ENCODE measurements at places on chromosomes 6 and 20.

GRCh38 chr6:148166339-148166968 lies 176.2 kb upstream of the SASH1 start:
- DNase-seq, result no peak

- DNase-seq, result no peak
Measured at GRCh38 chr6:117157448-117157847, 107.9 kb upstream of the VGLL2 start.

DNA sequence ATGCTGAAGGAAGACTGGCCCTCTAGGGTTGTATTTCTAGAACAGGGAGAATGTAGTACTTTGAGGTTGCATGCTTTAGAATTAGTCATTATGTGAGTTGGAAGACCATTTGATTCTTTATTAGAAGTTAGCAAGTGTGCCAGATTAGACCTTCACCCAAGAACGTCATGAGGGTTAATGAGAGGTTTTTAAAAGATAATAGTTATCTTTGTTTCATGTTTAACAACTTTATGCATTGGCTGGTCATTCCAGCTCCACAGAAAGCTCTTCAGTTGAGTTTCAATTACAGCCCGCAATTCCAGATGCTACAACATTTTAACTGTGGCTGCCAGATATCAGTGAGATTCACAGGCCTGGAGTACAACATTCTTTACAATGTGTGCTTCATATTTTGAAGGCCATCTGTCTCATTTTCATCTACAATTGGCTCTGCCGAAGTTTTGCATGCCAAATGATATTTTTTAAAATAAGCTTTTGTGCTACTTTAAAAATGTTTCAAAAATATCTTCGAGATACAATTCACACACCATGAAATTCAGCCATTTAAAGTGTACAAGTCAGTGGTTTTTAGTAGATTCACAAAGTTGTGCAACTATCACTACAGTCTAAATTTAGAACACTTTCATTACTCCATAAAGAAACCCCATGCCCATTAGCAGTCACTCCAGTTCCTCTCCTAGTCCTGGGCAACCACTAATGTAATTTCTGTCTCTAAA lies 61.1 kb upstream of the FBXO30 start:
- no peak for DNase-seq

- DNase-seq, result no peak
Measured at GRCh38 chr6:145483191-145483996, 251.9 kb downstream of the EPM2A start.

DNA sequence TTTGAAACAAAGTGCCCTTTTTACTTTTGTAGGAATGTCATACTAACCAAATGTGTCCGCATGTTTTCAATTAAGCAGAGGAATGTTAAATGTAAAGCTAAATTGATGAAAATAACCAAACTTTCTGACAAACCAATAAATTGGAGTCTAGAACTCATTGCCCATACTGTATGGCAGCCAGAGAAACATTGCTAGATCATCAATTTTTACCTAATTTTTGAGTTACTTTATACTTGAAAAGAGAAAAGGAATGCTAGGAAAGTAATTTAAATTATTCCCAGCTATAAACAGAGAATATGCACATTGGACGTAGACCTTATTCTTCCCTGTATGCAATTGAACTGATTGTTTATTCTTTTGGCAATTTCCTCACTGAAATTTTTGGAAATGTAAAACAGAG lies 44.4 kb downstream of the RPS12 start:
- DNase-seq, result no peak

DNA sequence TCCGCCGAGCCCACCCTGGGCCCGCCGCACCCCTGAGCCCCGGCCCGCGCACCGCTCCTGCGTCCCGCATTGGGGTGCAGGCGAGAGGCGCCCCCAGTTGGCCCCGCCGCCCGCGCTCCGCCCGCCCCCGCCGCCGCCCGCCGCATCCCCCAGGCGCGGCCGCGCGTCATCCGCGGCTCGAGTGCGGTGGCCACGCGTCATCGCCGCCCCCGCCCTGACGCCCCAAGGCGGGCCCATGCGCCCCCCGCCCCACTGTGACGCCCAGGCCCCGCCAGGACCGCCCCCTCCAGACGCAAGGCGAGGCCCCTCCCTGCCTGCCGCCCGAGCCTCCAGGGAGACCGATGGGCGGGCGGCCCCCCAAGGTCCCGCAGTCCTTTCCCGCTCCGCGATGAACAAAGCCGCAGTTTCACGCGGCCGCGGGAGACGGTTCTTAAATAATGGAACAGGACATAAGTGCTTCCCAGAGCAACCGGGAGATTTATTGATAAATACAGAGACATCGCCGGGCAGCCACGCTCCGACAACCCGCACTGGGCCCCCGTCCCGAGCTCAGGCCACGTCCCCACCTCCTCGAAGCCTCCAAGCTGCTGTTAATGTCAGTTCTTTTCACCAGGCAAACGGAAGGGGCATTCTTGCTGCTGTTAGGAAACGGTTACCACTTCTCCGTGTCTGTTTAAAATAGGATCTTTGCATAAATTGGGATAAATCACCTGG lies at the start of gene ANKRD60:
Gene ANKRD60, minus strand, starts transcription at position 170 of the 714 bp plus-strand sequence. Its CDS starts 0 bp downstream, at position 170.
- DNase-seq, result peak; percentile 27

GRCh38 chr6:91166271-91167046 lies 579.6 kb upstream of the MAP3K7 start:
- no peak for DNase-seq

GRCh38 chr6:27279513-27280063 lies 32.1 kb downstream of the PRSS16 start:
- DNase-seq, result no peak

GRCh38 chr6:158376631-158377081 lies 64.4 kb downstream of the TULP4 start:
- DNase-seq, result no peak

DNA sequence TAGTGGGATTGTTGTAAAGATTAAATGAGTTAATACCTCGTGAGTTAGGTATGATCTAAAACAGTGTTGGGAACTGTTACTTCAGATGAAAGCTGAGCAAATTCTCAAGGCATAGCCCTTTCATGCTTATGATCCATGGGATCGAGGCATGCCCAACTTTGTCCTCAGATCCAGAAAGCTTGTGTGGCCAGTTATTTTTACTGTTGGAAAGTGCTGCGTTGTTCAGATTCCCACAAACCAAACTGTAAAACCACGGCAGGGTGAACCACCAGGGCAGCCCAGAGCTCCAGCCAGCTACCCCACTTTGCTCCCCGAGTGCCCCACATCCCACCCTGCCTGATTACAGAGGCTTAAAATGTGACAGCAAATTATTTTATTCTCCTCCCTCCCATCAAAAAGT lies 139.3 kb upstream of the RIN2 start:
- DNase-seq, result no peak

- DNase-seq, result no peak
Measured at GRCh38 chr6:114886670-114887436, 544.0 kb upstream of the HS3ST5 start.

- DNase-seq, result no peak
Measured at GRCh38 chr20:50725724-50726005, 5.7 kb upstream of the PARD6B start.

GRCh38 chr6:152453421-152453820 lies 183.7 kb downstream of the SYNE1 start:
- DNase-seq, result no peak

DNA sequence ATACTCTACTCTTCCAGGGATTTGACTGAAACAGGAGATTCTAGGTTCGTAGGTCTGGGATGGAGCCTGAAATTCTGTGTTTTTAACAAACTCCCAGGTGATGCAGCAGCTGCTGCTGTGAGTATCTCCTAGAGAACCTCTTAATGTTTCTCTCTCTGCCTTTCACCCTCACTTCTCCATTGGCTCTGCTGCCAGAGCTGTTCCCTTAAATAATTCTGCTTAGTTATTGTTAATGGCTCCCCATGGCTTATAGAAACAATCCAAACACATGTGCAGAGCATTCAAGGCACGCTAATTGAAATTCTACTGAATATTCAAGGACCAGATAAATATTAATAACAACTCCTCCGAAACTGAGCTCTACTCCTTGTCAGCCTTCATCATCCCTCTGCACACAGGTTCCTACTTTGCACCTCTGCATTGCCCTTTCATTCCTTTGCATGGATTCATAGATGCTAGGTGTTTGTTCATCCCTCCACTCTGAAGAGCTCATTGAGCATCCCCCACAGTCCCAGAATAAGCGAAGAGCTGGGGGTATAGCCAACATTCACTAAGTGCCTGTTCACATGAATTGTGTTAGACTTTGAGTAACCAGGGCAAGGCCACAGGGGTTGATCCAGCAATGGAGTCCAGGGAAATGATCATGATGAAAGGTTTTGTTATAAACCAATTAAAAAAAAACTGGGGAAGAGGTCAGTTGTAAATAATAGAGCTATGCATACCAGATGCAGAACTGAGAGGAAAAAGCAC lies 488.4 kb upstream of the JAG1 start:
- no peak for DNase-seq

DNA sequence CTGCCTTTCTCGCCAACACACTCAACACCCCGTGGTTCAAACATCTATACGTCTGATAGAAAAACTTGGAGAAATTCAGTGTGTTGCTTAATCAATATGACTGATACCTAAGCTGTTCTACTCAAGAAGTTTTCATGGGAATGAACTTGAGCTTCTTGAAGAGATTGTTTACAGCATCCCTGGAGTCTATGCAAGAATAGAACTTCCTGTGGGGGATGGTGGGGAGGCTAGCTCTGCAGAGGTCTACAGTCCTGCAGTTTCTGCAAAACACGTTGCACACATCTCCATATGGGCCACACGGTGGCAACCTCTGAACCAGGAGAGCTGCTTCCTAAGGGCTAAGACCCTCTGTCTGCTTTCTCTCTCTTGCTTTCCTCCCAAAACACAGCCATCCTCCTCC lies 32.7 kb upstream of the FANCE start:
- DNase-seq, result no peak

DNA sequence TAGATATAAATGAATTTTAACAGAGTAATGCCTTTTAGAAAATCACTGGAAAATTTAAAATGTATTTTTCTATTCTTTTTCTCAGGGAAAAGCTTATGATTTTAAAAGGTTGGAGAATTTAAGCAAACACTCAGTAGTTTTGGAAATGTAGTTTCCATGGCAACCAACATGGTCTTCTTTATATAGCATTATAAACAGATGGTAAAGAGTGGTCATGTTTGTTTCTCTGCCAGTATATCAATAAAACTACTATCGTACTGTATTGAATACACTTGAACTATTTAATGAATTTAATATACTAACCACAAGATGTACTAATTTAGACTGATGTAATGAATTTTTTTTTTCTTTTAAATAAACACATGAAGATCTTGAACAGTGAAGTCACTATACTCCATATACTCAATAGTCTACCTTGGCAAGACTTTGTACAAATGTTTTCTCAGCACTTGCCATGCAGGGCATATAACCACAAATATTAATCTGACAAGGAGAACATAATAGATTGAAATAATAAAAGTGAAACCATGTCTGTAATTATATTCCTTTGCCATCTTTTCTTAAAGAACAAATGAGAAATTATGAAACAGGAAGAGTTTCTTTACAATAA lies 105.5 kb downstream of the PDSS2 start:
- no peak for DNase-seq

DNA sequence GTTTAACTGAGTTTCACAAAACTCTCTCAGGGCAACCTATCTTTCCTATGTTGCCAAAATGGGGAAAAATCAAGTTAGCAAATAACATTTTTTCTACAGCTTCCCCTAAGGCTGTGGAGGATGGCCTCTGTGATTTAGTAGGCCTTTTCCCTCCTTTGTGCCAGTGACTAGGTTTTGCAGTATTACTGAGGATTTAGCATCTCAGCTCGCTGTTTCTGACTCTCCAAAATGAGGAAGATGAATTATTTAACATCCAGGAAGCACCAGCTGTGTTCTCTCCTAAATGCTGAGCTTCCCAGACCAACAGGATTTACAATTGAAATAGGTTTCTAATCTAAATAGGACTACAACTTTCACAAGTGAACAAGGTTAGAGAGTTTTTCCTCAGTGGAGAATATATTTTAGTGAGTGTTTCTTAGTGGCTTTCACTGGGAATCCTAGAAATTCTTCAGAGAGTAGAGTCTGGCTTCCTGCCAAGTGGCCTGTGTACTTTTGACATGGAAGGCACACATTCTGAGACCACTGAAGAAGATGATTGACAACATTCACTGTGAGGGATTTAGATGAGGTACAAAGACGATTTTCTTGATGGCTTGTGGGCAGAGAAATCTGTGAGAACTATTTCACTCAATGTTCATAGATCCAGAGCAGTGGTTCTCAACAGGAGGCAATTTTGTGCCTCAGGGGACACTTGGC lies 62.4 kb downstream of the PTCHD4 start:
- no peak for DNase-seq

GRCh38 chr6:10084111-10084986 lies 330.5 kb downstream of the TFAP2A start:
- DNase-seq, result no peak

- DNase-seq, result no peak
Measured at GRCh38 chr20:47951521-47951971, 166.3 kb upstream of the SULF2 start.

DNA sequence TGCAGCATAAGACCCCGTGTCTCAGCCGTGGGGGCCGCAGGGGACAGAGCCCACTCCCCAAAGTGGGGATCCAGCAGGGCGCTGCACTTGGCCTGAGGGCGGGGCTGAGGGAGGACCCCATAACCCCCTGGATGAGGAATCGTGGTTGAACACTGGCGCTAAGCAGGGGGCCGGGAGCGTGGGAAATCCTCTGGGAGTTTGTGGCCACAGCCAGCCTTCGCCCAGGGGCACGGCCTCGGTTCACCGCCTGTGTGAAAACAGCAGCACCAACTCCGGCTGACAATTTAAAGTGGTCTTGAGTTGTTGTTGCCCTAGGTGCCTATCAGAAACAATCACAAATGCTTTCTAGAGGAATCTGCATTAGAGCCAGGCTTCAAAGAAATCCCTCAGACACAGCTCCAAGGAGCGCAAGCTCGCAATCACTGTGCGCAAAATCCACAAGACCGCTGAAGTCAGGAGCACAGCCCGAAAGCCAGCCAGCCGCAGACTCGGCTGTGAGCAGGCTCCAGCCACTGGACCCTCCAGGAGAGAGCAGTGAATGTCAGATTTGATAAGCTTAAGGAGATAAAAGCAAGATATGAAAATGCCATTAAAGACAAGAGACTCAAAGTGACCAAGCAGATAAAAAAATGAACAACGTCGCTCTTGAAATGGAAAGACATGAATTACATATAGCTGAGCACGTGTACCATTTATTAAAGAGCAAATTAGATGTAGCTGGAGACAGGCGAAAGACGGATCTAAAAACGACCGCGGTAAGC lies 10.9 kb upstream of the RPS6KA2 start:
- no peak for DNase-seq

GRCh38 chr20:54320148-54320607 lies 112.3 kb downstream of the PFDN4 start:
- no peak for DNase-seq

All from activated T-helper 9 cell treated with anti-CD3 and anti-CD28 coated beads, Interleukin-2, amount 50 U/mL, for 16 hours (primary cell).